ENCODE measurements at places on chromosomes 5 and 9. TPM values are rescaled to one million over a fixed set of nuclear protein-coding genes. Genes with fewer than 3 reads are reported as not detected.

DNA sequence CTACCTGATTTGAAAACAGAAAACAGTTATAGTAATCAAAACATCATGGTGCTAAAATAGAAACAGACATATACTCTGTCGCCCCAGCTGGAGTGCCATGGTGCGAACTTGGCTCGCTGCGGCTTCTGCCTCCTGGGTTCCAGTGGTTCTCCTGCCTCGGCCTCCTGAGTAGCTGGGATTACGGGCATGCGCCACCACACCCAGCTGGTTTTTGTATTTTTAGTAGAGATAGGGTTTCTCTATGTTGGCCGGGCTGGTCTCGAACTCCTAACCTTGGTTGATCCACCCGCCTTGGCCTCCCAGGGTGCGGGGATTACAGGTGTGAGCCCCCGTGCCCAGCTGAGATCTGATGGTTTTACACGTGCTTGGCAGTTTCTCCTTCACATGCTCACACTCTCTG is 495.9 kb downstream of the ANXA1 start:
- DNase-seq, result no peak

DNA sequence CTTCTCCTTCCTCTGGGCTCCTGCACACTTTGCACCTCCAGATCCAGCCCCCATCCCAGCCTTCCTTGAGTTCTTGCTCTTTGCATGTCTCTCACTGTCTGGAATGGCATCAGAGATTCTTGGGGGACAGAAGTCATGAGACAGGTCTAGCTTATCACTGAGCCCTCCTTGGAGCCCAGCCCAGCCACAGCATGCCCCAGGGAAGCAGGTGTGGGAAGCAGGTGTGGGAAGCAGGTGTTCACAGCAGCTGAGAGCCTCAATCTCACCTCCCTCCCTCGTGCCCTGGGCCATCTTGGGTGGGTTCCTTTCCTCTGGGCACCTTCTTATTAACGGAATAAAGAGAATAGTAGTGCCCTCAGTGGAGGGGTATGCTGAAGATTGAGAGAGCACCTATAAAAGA is 27.2 kb downstream of the SLC6A7 start:
- no peak for DNase-seq

GRCh38 chr9:13675638-13676000 is 396.1 kb upstream of the MPDZ start:
- DNase-seq, result no peak

The SLC25A25 gene
- 15.2 TPM for total RNA-seq

The THBS4 gene
- 11.8 TPM for total RNA-seq

DNA sequence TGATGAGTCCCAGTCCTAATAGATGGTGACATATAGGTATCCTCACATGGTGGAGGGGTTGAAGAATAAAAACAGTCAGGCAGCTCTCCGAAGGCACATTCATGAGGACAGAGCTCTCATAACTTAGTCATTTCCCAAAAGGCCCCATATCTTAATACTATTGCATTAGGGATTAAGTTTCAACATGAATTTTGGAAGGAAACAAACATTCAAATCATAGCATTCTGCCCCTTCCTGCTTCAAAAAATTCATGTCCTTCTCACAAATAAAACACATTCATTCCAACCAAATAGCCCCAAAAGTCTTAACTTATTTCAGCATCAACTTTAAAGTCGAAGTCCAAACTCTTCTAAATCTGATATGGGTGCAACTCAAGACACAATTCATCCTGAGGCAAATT is 277.2 kb upstream of the NR4A3 start:
- DNase-seq, result no peak

GRCh38 chr9:90521811-90522570 is 120.6 kb downstream of the DIRAS2 start:
- no peak for DNase-seq

The FAM221B gene
- not detected for total RNA-seq

DNA sequence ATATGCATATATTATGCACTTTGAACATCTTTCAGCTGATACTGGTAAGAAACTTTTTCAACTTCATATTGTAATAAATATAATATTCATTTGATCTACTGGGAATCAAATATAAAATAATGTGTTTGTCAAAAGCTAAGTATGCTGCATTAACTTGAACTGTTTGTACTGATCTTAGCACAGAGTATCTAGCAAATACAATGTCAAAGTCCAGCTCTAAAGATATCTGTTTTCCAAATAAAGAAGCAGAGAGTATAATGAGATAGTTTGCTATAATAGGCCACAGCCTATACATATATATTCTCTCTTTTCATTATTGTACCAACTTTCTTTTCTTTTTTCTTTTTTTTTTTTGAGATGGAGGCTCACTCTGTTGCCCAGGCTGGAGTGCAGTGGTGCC is 417.0 kb downstream of the TMEM161B start:
- DNase-seq, result no peak

DNA sequence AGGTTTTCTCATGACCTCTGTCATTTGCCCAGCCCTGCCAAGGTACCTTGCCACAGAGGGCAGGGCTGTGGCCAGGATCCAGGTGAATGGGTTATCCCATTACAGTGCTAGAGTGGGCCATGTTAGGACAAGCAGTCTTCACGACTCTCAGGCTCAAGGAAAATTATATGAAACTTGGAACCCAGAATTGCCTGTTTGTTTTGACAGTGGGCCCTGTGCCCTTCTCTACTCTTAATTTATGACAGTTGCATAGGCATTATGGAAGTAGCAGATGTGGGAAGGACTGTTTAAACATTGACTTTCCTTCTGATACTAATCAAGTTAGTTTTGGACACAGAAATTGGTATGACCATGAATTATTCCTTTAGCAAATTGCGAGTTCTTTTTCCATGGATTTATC is 41.7 kb downstream of the ITGA2 start:
- DNase-seq, result no peak

DNA sequence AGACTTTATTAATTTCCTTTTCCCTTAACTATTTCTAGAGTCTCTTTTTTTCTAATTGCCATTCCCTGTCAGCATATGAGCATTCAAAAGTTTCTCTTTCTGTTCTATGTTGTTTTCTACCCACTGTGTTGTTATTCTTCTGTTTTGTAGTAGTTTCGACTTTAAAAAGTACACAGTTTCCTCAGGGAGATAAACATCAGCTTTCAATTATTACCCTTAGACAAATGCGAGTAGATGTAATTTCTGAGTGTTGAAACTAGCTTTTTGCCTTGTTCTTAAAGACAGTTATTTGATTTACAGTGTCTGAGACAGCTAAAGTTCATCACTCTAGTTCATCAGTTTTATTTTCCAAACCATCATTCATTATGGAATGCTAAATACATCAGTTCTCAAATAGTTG is 19.5 kb downstream of the MTREX start:
- DNase-seq, result no peak

DNA sequence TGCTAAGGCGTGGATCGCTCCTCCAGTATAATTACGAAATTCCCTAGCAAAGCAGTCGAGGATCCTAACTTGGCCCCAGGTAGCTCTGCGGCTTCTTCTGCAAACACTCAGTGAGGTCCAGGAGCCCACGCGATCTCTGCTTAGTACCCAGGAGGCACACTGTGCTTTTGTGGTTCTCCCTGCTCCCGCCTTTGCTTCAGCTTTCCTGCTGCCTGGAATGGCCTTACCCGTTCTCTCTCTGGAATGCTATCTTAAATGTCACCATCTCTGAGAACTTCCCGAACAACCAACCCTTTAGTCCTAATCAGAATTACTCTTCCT is 639 bp downstream of the INVS start:
- no peak for DNase-seq

- DNase-seq, result no peak
These were observed 10.0 kb downstream of the MOCS2 start for GRCh38 chr5:53099546-53099945.

DNA sequence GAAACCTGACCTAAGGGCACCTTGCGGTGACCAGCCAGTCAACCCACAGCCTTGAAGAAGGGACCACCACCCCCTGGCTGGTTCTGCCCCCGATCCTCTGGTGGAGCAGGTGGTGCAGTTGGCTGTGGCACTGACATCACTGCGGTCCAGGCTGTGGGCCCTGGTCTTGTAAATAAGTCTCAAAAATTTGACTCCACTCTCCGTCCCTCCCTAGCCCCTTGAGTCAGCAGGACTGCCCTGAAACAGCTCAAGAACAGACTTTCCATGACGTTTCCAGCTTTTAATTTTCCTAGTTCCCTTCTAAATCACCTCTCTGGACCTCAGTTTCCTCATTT is 134.8 kb upstream of the BOD1 start:
- DNase-seq, result no peak

DNA sequence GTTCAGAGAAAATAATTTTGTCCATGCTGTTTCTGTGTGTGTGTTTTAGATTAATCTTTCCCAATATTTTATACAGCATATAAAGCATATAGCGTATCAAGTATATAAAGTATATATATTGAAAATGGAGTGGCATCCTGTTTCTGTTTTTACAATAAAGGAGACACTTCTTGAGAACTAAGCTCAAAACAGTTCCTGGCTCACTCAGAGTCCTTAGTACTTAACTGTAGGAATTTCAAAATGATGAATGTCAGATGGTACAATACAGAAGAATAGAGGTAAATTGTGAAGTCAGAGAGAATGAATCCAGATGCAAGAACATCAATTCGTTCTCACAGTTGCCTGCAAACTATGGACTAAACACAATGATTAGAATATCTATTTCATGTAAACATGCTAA is 68.7 kb upstream of the TAS2R1 start:
- no peak for DNase-seq

The PCDHGC5 gene
- total RNA-seq, result 1.1 TPM

DNA sequence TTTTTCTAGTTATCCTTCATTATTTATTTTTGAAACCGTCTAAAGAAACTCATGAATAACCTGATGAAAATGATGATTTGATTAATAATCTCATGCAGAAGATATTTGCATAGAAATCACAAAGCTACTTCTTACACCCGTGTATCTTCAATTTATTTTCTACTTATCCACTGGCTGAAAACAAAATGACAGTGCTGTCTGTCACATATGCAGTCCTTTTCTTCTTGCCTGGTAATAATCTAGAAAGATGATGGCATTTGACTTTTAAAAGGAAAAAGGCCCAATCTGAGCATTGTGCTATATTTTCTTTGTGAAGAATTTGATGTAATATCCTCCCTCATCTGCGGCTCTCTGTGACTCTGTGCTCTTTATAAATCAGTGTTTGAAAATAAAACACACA is 253.3 kb downstream of the PRR16 start:
- DNase-seq, result no peak

- DNase-seq, result no peak
These were observed 63.5 kb downstream of the GPR21 start for GRCh38 chr9:123096987-123097386.

- DNase-seq, result no peak
These were observed 71.3 kb downstream of the GLIS3 start for GRCh38 chr9:4228606-4229005.

The PCDHAC1 gene
- total RNA-seq, result 8.2 TPM

The SLC45A2 gene
- not detected for total RNA-seq

DNA sequence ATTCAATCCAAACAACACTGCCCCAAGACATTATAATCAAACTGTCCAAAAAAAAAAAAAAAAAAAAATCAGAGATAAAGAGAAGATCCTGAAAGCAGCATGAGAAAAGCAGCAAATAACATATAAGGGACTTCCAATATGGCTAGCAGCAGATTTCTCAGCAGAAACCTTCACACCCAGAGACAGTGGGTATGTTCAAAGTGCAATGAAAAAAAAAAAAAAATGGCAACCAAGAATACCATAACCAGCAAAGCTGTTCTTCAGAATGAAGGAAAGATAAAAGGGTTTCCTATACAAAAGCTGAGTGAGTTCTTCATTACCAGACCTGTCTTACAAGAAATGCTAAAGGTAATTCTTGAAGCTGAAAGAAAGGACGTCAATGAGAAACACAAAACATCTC is 32.1 kb downstream of the UBTD2 start:
- no peak for DNase-seq

- no peak for DNase-seq
These were observed 4.0 kb downstream of the MATR3 start for GRCh38 chr5:139297439-139298133.

- no peak for DNase-seq
These were observed 1888.4 kb downstream of the MAT2B start for GRCh38 chr5:165393839-165394238.

GRCh38 chr9:91138760-91139159 is 223.0 kb downstream of the AUH start:
- DNase-seq, result no peak

- no peak for DNase-seq
These were observed 74.4 kb upstream of the ATP10B start for GRCh38 chr5:160926428-160926827.

The LMX1B gene
- total RNA-seq, result 12.4 TPM

GRCh38 chr5:58545912-58546311 is 37.0 kb upstream of the RAB3C start:
- DNase-seq, result no peak

The G3BP1 gene
- total RNA-seq, result 400 TPM

- DNase-seq, result no peak
These were observed 498.7 kb downstream of the ISL1 start for GRCh38 chr5:51881901-51882300.

DNA sequence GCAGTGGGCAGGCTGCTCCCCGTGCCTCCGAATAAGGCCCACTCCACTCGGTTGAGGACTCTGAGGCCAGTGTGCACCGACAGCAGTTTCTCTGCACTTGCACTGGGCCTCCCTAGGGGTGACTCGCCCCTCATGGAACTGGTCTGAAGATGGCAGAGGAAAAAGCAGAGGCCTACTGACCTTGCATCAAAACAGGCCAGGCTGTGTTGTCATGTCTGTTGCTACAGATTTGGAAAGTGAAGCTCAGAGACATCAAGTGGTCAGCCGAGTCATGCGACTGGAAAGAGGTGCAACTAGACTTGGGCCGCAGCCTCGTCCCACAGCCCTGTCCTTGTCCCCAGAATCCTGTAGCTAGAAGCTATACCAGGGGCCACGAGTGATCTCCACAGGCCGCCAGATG is 78.3 kb downstream of the DCP2 start:
- no peak for DNase-seq

- DNase-seq, result peak; percentile 80
These were observed at the start of gene PNPLA7 for GRCh38 chr9:137550231-137550621. PNPLA7 (minus strand) TSS chr9:137550402; CDS start chr9:137550197, 205 bp downstream.

DNA sequence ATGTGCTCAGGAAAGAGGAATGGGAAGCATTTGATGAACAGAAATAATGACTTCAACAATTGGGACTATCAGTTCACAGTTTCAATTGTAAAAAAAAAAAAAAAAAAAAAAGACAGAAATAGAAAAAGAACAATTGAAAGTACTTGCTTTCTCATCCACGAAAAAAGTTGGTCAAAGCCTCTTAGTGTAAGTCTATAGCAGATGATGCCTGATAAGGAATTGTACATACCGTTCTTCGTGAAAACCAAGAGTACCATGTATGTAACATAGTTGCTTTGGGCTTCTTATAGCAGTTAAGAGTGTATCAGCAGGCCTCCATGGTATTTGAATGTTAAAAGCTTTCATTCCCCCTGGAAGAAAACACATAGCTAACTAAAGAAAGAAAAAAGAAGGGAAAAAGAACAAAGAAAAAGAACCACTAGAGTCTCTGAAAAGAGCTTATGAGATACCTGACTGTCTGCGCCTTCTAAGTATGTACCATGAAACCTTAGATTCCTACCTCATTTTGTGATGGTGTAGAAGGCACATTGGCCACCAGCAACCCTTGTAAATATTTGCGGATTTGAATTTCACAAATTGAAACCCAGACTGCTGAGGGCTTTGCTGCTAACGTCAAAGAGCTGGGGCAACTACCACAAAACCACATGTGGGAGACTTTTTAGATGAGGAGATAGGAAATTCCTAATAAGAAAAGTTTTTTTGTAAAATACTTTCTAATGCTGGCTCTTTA is 75.2 kb downstream of the TMC1 start:
- DNase-seq, result no peak

- peak; percentile 41 for DNase-seq
These were observed 2.0 kb downstream of the GADD45G start for GRCh38 chr9:89606624-89607311.
